MCF 10A (cell line): ENCODE measurements at places on chromosomes 16 and 17. TPM values are rescaled to one million over a fixed set of nuclear protein-coding genes. Genes with fewer than 3 reads are reported as not detected.

The SLC13A2 gene
- total RNA-seq, result not detected in 2 replicates

The PNMT gene
- total RNA-seq, result not detected in 2 replicates

The KRTAP4-6 gene
- total RNA-seq, result not detected in 2 replicates

The DOC2A gene
- total RNA-seq, result 1.2 TPM in 2 replicates

The PYCARD gene
- 0.47 and 0.76 TPM in 2 replicates for total RNA-seq

The SIRT7 gene
- 36.6 and 44.8 TPM in 2 replicates for total RNA-seq

The DNAAF1 gene
- not detected in 2 replicates for total RNA-seq

The SPATA22 gene
- total RNA-seq, result not detected in 2 replicates

The SLC5A11 gene
- total RNA-seq, result not detected in 2 replicates

GRCh38 chr17:54937018-54937417, 31.4 kb downstream of the COX11 start:
- no peak overlapping the region for H3K27ac ChIP-seq
- H3K27me3 ChIP-seq, result no peaks in the 10 kb centered on the region
- H3K36me3 ChIP-seq, result peaks cover 74% of the 10 kb centered on the region

GRCh38 chr17:7511108-7511507, 26.9 kb downstream of the POLR2A start:
- H3K4me1 ChIP-seq, result no peaks in the 10 kb centered on the region
- no peak overlapping the region for H3K4me3 ChIP-seq
- no peak overlapping the region for H3K27ac ChIP-seq
- H3K36me3 ChIP-seq, result peaks cover 79% of the 10 kb centered on the region

GRCh38 chr17:40322358-40323315, 13.7 kb downstream of the RARA start:
- no peaks in the 10 kb centered on the region for H3K27me3 ChIP-seq
- peaks cover 8% of the 10 kb centered on the region for H3K36me3 ChIP-seq
- peaks cover 77% of the 10 kb centered on the region for H3K4me1 ChIP-seq
- DNase-seq, result no peak
- peak overlapping the region; percentile 87 for H3K27ac ChIP-seq
- H3K4me3 ChIP-seq, result peak overlapping the region; percentile 52

DNA sequence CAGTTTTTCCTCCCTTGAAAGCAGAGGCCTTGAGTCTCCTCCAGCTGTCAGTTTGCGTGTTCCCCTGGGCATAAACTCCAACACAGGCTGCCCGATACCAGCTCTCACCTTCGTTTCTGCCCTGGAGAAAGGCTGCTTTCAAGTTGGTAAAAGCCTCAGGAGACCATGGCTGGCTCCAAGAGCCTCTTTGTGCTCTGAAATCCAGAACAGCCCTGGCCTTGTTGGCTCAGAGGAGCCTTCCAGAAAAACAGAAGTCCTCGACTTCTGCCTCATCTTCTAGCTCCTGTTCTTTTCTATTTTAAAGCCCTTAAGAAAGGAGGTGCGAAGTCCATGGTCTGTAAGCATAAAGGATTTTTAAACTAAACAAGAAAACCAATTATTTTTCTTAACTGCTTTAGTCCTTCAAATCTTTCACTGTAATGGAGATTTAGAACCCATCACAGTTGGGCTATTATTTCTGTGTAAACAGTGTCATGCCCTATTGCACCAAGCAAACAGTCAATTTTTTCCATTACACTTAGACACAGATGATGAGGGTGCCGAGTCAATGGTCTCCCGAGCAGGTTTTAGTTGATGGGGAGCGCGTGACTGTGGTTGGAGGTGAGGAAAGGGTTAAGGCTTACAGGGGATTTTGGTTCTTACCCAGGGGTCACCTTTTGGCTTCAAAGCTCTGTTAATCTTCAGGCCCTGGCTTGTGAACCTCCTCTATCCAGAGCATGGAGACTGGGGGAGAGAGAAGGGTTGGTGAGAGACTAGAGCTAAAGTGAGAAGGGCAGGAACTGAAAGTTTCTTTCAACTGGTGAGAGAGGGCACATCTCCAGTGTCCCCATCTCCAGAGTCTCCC, 212.8 kb downstream of the MSI2 start:
- no peak for DNase-seq
- H3K27ac ChIP-seq, result no peak overlapping the region
- no peaks in the 10 kb centered on the region for H3K4me1 ChIP-seq
- no peak overlapping the region for H3K4me3 ChIP-seq
- H3K27me3 ChIP-seq, result no peaks in the 10 kb centered on the region

DNA sequence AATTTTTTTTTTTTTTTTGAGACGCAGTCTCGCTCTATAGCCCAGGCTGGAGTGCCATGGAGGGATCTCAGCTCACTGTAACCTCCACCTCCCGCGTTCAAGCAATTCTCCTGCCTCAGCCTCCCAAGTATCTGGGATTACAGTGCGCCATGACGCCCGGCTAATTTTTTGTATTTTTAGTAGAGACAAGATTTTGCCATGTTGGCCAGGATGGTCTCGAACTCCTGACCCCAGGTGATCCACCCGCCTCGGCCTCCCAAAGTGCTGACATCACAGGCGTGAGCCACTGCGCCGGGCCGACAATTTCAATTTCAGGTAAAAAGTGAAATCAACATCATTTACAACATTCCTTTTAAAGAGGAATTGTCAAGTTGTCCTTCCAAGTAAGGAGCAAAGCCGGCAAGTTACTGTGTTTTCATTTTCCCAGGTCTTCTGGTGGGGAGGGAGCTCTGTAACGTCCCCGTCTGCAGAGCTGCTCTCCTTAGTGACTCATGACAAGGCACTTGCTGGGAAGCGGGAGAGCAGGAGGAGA, 873 bp downstream of the NPLOC4 start:
- no peaks in the 10 kb centered on the region for H3K27me3 ChIP-seq
- H3K4me3 ChIP-seq, result peak overlapping the region; percentile 89
- DNase-seq, result no peak

DNA sequence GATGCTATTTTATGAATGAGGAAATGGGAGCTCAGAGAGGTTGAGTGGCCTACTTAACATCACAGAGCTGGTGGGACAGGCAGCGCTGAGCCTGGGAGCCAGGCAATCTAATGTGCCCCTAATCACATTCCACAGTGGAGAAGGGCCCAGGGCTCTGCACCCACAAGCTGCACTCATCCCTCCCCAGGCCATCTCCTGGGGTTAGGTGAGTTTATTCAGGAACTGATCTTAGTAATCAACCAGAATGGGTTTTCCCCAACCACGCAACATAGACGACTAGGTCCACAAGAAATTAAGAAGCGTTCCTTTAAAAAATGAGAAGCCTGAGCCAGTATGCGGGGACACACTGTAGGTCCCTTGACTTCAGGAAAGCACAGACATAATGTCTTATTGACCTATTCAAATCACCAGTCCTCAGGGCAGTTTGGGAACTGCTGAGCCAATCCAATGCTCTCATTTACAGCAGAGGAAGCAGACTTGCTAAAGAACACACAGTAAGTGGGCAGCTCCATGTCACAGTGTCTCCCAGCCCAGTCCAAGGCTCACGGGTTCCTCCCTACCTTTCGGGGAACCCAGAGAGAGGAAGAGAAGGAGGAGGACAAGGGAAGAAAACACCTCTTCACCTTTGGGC, 2.3 kb downstream of the MPP3 start:
- peaks cover 38% of the 10 kb centered on the region for H3K36me3 ChIP-seq
- peak overlapping the region; percentile 40 for H3K4me3 ChIP-seq
- H3K27me3 ChIP-seq, result no peaks in the 10 kb centered on the region
- peaks cover 12% of the 10 kb centered on the region for H3K4me1 ChIP-seq

DNA sequence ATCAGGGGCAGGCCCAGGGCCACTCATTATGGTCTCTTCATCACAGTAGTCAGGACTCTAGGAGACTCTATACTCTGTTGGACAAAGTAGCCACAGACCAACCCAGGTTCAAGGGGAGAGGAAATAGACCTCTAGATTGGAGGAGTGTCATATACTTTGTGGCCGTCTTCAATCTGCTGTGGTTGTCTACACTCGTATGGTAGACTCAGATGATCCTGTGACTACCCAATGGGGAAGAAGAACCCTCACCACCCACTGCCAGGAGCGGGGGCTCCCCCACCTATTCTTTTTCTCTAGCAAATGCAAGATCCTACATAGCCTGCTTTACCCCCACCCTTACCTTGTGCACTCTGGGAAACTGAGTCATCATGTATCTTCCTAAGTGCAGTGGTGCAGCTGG, 80.5 kb downstream of the KSR1 start:
- no peak overlapping the region for H3K4me3 ChIP-seq
- peaks cover 41% of the 10 kb centered on the region for H3K4me1 ChIP-seq
- no peaks in the 10 kb centered on the region for H3K27me3 ChIP-seq
- DNase-seq, result no peak
- H3K27ac ChIP-seq, result no peak overlapping the region

DNA sequence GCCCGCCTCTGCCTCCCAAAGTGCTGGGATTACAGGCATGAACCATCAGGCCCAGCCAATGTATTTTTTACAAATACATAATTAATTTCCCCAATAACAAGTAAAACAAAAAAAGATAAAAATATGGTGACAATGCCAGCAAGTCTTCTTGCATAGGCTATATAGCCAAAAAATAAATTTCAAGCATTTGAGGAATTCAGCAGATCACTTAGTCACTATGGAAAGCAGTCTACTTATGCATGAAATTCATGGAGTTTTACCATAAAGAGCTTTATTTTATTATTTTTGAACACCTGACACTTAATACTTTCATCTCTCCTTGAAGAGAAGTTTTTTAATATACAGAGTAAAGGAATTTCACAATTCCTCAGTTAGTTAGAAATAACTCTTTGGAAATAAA, 56.4 kb downstream of the BRIP1 start:
- no peak for DNase-seq
- H3K36me3 ChIP-seq, result peaks cover 6% of the 10 kb centered on the region
- no peak overlapping the region for H3K27ac ChIP-seq
- peaks cover 19% of the 10 kb centered on the region for H3K4me1 ChIP-seq
- no peaks in the 10 kb centered on the region for H3K27me3 ChIP-seq

- peaks cover 20% of the 10 kb centered on the region for H3K4me1 ChIP-seq
- peaks cover 30% of the 10 kb centered on the region for H3K36me3 ChIP-seq
- no peaks in the 10 kb centered on the region for H3K27me3 ChIP-seq
- no peak for DNase-seq
These were observed 5.5 kb downstream of the DHODH start for GRCh38 chr16:72013888-72014581.

DNA sequence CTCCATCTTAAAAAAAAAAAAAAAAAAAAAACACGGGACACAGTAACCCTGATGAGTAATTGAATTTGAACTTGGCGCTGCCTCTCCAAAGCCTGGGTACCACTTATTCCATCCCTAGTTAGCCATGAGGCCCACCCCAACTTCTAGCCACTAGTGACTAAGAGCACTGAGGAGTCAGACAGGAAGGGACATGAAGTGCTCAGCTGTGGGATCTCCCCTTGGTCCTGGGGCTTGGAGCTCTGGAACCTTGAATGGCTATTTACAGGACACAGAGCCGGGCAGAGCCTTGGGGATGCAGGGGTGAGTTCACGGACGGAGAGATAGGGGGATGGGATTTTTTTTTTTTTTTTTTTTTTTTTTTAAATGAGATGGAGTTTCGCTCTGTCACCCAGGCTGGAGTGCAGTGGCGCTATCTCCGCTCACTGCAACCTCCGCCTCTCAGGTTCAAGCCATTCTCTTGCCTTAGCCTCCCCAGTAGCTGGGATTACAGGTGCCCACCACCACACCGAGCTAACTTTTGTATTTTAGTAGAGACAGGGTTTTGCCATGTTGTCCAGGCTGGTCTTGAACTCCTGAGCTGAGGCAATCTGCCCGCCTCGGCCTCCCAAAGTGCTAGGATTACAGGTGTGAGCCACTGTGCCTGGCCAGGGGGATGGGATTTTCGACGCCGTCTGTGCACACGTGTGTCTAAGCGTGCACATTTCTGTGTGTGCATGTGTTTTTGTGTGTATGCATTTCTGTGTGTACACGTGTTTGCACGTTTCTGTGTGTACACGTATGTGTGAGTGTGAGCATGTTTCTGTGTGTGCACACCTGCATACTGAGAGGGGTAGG, 20.4 kb upstream of the CIBAR2 start:
- peaks cover 5% of the 10 kb centered on the region for H3K27me3 ChIP-seq
- H3K4me1 ChIP-seq, result peaks cover 3% of the 10 kb centered on the region
- DNase-seq, result no peak
- no peaks in the 10 kb centered on the region for H3K36me3 ChIP-seq

- H3K4me3 ChIP-seq, result no peak overlapping the region
- H3K4me1 ChIP-seq, result no peaks in the 10 kb centered on the region
- no peak for DNase-seq
These were observed 21.6 kb downstream of the PLA2G10 start for GRCh38 chr16:14672403-14672971.

DNA sequence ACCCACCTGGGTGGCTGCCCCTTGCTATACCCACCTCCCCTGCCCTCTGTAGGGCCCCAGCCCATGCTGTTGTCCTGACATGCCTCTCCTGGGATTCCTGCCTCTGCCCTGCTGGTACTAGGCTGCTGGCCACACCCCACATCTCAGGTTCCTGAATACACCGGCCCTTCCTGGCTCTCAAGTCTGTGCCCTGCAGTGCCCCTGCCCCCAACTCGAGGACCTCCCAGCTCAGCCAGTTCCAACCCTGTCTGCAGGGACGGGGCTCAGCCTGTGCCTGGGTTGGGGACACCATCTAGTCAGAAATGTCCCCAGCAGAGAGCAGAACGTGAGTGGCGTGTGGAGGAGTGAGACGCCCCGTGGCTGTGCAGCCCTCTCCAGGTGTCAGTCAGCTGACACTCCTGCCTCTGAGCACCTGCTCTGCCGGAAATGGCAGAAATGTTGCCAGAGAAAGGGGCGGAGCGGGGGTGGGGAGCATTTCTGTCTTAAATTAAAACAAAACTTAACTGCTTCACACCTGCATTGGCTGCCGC, 28.7 kb downstream of the ACSF3 start:
- peaks cover 20% of the 10 kb centered on the region for H3K36me3 ChIP-seq
- no peak overlapping the region for H3K27ac ChIP-seq
- DNase-seq, result no peak
- no peaks in the 10 kb centered on the region for H3K27me3 ChIP-seq
- no peak overlapping the region for H3K4me3 ChIP-seq
- no peaks in the 10 kb centered on the region for H3K4me1 ChIP-seq

- no peak overlapping the region for H3K4me3 ChIP-seq
- H3K36me3 ChIP-seq, result no peaks in the 10 kb centered on the region
- no peak overlapping the region for H3K27ac ChIP-seq
- DNase-seq, result no peak
These were observed 677 bp downstream of the SLC13A2 start for GRCh38 chr17:28474111-28474531.

DNA sequence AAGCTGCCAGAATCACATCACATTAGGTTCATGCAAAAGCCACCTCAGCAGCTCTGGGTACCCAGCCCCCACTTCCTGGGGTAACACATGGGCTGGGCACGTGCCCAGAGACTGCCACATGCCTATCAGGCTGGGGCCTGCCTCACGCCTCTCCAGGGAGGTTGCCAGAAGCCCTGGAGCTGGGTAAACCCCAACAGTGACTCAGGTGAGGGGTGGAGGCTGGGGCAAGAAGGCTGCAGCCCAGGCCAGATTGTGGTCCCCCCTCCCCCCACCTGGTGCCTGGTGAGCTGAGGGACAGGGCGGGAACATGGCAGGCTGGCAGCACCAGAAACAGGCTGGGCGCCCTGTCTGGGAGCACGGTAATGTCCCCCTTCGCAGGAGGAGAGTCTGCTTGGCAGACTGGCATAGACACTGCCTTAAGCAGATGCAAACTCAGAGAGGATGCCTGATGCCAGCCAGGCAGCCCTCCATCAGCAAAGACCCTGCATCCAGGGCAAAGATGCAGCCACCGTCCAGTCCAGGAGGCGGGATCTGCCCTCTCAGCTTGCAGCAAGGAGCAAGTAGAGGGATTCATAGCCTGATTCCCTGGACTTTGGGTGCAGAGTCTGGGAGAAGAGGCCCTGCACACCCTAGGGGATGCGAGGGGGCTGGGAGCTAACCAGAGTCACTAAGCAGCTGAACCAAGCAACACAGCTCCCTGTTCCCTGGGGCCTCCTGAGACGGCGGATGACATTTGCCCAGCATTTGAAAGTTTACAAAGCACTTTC, 28.8 kb downstream of the NGFR start:
- peak; percentile 95 for DNase-seq
- no peaks in the 10 kb centered on the region for H3K36me3 ChIP-seq
- H3K27ac ChIP-seq, result peak overlapping the region; percentile 64
- peaks cover 6% of the 10 kb centered on the region for H3K4me1 ChIP-seq
- no peak overlapping the region for H3K4me3 ChIP-seq
